Renal cortical epithelial cell (primary cell): ENCODE measurements at places on chromosomes 7 and 10. TPM values are rescaled to one million over a fixed set of nuclear protein-coding genes. Genes with fewer than 3 reads are reported as not detected.

The TRIL gene
- 0.35 and 0.94 TPM in 2 replicates for total RNA-seq

The OR13A1 gene
- not detected in 2 replicates for total RNA-seq

The CYP2C9 gene
- 0.85 TPM in 1 of 2 replicates, not detected in the other for total RNA-seq

The MKX gene
- 0.25 TPM in 1 of 2 replicates, not detected in the other for total RNA-seq

The OR2A12 gene
- total RNA-seq, result not detected in 2 replicates

The ACHE gene
- total RNA-seq, result 0.94 and 1.2 TPM in 2 replicates

The CYP2C8 gene
- total RNA-seq, result 0.20 and 1.0 TPM in 2 replicates

The VAX1 gene
- total RNA-seq, result not detected in 2 replicates

The BAIAP2L1 gene
- total RNA-seq, result 21.4 and 25.8 TPM in 2 replicates

The APBB1IP gene
- total RNA-seq, result 4.2 and 23.8 TPM in 2 replicates

The NME8 gene
- total RNA-seq, result not detected in 2 replicates

GRCh38 chr7:88302486-88302885 is 4.2 kb downstream of the STEAP4 start:
- DNase-seq, result no peak

- no peak for DNase-seq
Measured at GRCh38 chr7:142798451-142799436, 28.0 kb downstream of the PRSS2 start.

GRCh38 chr10:52672880-52673279 is 99.7 kb downstream of the MBL2 start:
- no peak for DNase-seq

DNA sequence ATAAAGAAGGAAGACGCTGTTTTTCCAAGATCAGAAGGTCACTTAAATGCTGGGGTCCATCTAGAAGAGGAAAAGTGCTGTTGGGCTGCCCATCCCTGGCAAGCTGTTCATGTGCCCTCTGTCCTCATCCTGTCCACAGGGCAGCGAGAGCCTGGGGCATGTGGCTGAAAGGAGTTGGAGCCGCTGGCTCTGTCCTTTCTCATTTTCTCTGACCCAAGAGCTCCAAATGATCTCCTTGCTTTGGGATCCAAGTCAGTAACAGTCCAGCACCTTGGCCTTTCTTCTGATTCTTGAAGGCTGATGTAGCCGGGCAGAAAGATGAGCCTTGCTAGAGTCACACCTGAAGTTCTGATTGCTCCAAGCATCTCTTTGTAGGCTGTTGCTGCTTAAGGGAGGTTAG is 44.4 kb downstream of the SPDYE5 start:
- no peak for DNase-seq

DNA sequence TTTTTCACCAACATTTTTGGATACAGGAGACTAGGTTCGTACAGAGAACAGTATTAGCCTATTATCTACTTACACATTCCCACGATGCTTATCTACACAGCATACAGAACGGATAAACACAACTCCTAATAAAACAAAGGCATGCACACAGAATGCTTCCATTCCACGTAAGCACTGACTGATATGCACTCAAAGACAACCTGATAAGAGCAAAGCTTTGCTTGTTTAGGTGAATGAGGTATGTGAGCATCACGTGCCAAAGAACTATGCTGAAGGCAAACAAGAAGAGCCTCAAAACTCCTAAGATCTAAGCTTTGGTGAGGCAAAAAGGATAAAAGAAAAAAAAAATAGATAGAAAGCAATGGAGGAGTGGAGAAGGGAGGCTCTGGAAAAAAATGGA is 413.5 kb upstream of the LRRN3 start:
- DNase-seq, result no peak

DNA sequence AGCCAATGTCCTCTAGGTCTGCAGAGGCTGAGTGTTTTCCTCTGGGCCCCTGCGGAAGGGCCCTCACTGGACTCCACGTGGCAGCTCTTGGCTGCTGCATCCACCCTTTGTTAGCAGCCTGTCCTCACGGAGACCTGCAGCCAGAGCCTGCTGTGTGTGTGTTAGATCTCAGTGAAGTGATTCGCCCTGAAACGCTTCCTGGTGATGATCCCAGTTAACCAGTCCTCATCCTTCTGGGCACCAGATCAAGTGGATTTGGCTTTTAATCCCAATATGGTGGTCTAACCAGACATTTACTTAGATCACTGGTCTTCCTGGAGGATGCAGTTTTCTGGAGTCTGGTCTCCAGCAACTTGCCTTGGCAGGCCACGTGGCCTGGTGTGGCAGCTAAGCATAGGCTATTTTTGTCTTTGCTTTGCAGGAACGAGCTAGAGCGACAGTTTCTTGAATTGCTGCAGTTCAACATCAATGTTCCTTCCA is 39.5 kb upstream of the GJD4 start:
- DNase-seq, result no peak

GRCh38 chr10:129516846-129517679 is 50.0 kb downstream of the MGMT start:
- no peak for DNase-seq

- DNase-seq, result no peak
Measured at GRCh38 chr7:150854066-150855000, 2.0 kb downstream of the AOC1 start.

- no peak for DNase-seq
Measured at GRCh38 chr7:69612981-69613380, 14.7 kb downstream of the AUTS2 start.

DNA sequence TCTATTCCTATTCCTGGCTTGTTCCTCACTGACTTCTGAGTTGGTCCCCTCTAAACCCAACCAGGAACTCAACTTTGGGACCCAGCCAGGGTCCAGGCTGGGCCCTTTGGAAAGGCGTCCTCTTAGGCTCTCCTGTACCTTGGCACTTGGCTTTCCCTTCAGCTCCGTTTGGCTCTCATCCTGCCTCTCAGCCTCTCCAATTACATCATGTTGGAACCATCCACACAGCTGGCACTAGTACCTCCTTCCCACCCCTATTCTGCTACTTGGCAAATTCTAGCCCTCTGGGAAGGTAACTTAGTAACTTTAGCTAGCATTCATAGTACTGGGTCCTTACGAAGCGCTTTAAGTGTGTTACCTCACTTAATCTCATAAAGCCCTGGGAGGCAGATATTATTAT is 205.3 kb upstream of the HABP2 start:
- DNase-seq, result no peak

GRCh38 chr10:121681997-121682687 is 83.9 kb upstream of the FGFR2 start:
- DNase-seq, result no peak

DNA sequence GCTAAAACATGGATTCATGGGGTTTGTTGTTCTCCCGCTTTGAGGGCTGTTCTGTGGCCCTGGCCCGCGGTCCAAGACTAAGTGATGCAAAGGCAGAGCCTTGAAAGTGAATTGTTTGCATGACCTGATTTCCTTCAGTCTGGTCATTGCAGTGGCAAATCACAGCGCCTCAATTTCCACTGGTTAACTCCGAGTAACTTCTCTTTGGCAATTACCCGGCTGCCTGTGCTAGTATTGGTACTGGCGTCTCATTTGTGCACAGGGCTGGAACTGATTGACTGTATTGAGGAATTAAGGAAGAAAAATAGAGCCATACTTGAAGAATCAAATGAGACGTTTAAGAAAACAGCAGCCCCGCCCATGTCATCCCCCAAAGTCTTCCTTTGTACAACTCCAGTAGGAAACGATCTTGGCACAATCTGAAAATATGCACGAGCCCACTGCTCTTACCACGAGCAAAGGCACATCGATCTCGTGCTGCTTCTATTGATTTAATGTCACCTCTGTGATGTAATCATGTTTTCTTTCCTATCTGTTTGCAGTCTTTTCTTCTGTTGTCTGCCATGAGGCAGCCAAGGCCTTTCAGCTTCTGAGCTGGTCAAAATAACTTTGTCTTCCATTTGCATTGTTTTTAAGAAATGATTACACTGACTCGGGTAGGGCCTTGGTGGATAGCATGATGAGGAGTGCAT is 60.6 kb upstream of the SHH start:
- DNase-seq, result no peak

- DNase-seq, result no peak
Measured at GRCh38 chr10:21885940-21886339, 117.6 kb downstream of the DNAJC1 start.

GRCh38 chr10:96720422-96721206 is at the start of gene PIK3AP1:
PIK3AP1 (minus strand) TSS chr10:96720514; CDS start chr10:96720394, 120 bp downstream.
- DNase-seq, result no peak

DNA sequence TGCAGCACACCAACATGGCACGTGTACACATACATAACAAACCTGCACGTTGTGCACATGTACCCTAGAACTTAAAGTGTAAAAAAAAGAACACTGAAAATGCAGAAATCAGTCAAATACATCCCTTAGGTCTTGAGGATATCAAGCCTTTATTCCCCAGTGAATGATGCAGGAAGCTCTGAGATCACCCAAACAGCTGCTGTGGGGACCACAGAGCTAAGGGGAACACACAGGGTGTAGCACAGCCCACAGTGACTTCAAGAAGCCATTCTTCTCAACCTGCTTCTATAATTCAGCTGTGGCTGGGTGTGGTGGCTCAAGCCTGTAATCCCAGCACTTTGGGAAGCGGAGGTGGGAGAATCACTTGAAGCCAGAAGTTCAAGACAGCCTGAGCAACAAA is 314.9 kb downstream of the CALN1 start:
- DNase-seq, result no peak

- no peak for DNase-seq
Measured at GRCh38 chr7:101985057-101985902, 167.9 kb downstream of the CUX1 start.
